Adrenal gland (tissue), 19 donors: ENCODE measurements at places on chromosomes 1 and 21. TPM values are rescaled to one million over a fixed set of nuclear protein-coding genes. Genes with fewer than 3 reads are reported as not detected.

- H3K27me3 ChIP-seq: no peaks in the 10 kb centered on the region
- DNase-seq: no peak
- H3K4me3 ChIP-seq: no peak overlapping the region
- no peak overlapping the region for H3K27ac ChIP-seq
Observed at GRCh38 chr1:42788021-42788420, 3.2 kb downstream of the TMEM269 start.

- H3K27ac ChIP-seq: peak overlapping the region; percentile 8
- H3K36me3 ChIP-seq: no peaks in the 10 kb centered on the region
- no peaks in the 10 kb centered on the region for H3K27me3 ChIP-seq
- H3K4me1 ChIP-seq: peaks cover 12% of the 10 kb centered on the region
- H3K4me3 ChIP-seq: no peak overlapping the region
Observed at GRCh38 chr1:22330092-22330759, 121.4 kb upstream of the ZBTB40 start.

GRCh38 chr1:155695608-155696007 is 6.7 kb downstream of the DAP3 start:
- H3K27me3 ChIP-seq: no peaks in the 10 kb centered on the region
- no peak overlapping the region for H3K27ac ChIP-seq
- H3K4me3 ChIP-seq: no peak overlapping the region
- H3K36me3 ChIP-seq: no peaks in the 10 kb centered on the region

DNA sequence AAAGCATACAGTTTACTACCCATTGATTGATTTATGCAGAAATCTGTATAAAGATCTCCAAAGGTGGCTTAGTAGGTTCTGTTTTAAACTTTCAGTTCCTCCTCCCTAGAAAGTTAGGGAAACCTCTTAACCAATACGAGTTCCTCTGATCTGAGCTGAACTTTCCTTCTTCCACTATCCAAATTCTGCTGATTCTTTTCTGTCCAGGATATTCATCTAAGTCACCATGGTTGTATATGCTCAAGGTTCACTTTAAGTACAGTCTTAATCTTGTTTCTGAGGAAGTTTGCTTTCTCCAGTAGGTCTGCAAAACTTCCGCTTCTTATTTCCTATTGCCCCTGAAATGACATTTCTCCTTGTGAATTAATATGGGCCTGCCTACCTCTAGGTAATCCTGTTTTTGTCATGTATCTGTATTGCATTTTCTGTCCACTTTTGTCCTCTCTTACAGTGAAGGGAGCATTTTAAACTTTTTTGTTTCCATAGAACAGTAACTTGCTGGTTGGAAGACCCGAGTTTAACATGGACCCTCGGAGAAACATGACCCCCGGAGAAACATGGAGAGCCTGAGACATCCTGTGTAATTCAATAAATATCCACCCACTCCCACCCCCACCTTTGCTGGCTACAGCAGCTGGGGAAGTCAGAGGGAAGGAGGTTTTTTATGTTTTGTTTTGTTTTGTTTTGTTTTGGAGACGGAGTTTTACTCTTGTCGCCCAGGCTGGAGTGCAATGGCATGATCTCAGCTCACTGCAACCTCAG is 16.7 kb upstream of the TUT4 start:
- H3K4me3 ChIP-seq: no peak overlapping the region
- H3K4me1 ChIP-seq: no peaks in the 10 kb centered on the region
- no peaks in the 10 kb centered on the region for H3K36me3 ChIP-seq
- no peak overlapping the region for H3K27ac ChIP-seq
- no peaks in the 10 kb centered on the region for H3K27me3 ChIP-seq

OR2T1 gene
- not detected for total RNA-seq

BRINP3 gene
- total RNA-seq: 0.83 TPM
